Peyer's patch (tissue), 4 donors: ENCODE measurements at places on chromosomes 4 and X. TPM values are rescaled to one million over a fixed set of nuclear protein-coding genes. Genes with fewer than 3 reads are reported as not detected.

DNA sequence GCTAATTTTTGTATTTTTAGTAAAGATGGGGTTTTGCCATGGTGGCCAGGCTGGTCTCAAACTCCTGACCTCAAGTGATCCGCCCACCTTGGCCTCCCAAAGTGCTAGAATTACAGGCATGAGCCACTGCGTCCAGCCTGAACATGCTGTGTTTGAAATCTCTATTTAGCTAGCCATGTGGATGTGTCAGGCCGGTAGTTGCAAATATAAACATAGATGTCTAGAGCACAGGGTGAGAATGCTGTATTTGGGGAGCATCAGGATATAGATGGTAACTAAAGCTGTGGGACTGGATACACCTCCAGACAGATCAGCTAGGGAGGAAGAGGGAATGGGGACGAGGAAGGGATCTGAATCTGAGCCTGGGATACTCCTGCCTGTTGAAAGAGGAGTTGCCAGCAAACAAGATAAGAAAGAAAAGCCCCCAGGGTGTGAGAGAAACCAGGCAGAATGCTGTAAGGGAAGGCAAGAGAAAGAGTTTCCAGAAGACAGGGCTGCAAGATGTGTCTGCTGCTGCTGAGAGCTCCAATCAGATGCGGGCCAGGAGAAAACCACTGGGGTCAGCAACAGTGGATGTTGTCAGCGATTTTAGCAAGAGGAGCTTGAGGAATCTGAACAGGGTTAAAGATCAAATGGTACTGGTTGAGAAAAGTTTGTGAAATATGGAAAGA is 177.4 kb downstream of the PALLD start:
- no peaks in the 10 kb centered on the region for H3K27me3 ChIP-seq
- H3K4me1 ChIP-seq = no peaks in the 10 kb centered on the region
- no peaks in the 10 kb centered on the region for H3K36me3 ChIP-seq

- no peaks in the 10 kb centered on the region for H3K27me3 ChIP-seq
- peak overlapping the region; percentile 56 for H3K4me3 ChIP-seq
- H3K4me1 ChIP-seq = no peaks in the 10 kb centered on the region
- no peak overlapping the region for H3K27ac ChIP-seq
- H3K36me3 ChIP-seq = no peaks in the 10 kb centered on the region
These were observed 1.5 kb downstream of the TRIM2 start for GRCh38 chr4:153205757-153206156.

STAG2 gene
- total RNA-seq = 83.3 TPM

- no peak for DNase-seq
- no peak overlapping the region for H3K27ac ChIP-seq
- H3K36me3 ChIP-seq = no peaks in the 10 kb centered on the region
- no peaks in the 10 kb centered on the region for H3K27me3 ChIP-seq
- H3K4me3 ChIP-seq = no peak overlapping the region
These were observed 119.2 kb downstream of the TLL1 start for GRCh38 chr4:165992283-165992682.

DNA sequence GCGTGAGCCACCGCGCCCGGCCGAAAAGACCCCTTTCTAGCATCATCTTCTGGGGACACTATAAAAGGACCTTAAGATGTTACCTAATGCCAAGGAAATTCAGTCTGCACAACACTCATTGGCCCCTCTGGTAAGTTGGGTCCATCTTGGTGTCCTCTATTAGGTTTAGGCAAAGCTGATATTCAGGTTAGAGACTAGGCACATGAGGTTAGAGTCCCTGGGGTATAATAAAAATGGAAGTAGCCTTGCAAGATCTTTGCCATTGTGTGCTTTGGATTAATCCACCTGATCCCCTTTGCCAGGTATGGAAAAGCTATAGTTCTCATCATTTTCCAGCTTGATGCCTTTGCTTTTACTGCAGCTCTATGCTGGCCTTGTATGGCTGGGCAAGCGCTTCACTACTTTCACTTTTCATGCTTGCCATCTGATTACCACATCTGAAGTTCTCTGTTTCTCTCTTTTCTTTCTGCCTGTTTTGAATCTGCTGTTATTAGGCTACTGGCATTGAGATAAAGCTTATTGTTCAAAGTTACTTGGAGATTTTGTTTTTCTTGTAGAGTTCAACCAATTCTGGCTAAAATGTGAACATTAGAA is 5.4 kb upstream of the ADH4 start:
- H3K27me3 ChIP-seq = no peaks in the 10 kb centered on the region
- H3K4me3 ChIP-seq = no peak overlapping the region
- no peaks in the 10 kb centered on the region for H3K4me1 ChIP-seq
- peak overlapping the region; percentile 34 for H3K27ac ChIP-seq
- DNase-seq = no peak
- H3K36me3 ChIP-seq = no peaks in the 10 kb centered on the region

RHOXF1 gene
- total RNA-seq = not detected

FAM184B gene
- not detected for total RNA-seq

GRCh38 chr4:3786196-3786869 is 20.1 kb downstream of the ADRA2C start:
- H3K4me1 ChIP-seq = no peaks in the 10 kb centered on the region
- no peak overlapping the region for H3K4me3 ChIP-seq
- peak; percentile 60 for DNase-seq
- no peaks in the 10 kb centered on the region for H3K36me3 ChIP-seq
- no peak overlapping the region for H3K27ac ChIP-seq
